ENCODE measurements at places on chromosomes 1 and 21.

GRCh38 chr21:33449616-33450015, 30.2 kb downstream of the TMEM50B start:
- DNase-seq: no peak

GRCh38 chr1:1304331-1305299, 3.1 kb downstream of the ACAP3 start:
- DNase-seq: peak; percentile 82

GRCh38 chr21:45029298-45029947, 45.0 kb upstream of the ADARB1 start:
- DNase-seq: peak; percentile 36

GRCh38 chr1:153774780-153775457, at the start of gene SLC27A3:
SLC27A3 (plus strand) TSS chr1:153775407; CDS start chr1:153775498, 91 bp downstream.
- DNase-seq: peak; percentile 53

DNA sequence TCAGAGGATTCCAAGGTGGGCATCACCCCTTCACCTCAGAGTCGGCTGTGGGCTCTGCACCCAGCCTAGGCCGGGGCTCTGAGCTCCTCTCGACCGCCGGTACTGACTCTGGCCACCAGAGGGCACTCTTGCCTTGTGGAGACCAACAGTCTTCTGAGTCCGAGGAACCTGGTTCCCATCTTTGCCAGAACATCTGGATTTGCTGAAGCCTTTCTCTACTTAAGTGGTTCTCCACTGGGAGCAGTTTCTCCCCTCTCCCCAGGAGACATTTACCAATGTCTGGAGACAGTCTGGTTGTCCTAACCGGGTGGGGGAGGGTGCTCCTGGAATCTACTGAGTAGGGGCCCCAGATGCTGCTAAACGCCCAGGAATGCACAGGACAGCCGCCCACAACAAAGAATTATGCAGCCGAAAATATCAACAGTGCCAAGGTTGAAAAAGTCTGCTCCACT, 9.4 kb downstream of the ETV3L start:
- DNase-seq: peak; percentile 90

DNA sequence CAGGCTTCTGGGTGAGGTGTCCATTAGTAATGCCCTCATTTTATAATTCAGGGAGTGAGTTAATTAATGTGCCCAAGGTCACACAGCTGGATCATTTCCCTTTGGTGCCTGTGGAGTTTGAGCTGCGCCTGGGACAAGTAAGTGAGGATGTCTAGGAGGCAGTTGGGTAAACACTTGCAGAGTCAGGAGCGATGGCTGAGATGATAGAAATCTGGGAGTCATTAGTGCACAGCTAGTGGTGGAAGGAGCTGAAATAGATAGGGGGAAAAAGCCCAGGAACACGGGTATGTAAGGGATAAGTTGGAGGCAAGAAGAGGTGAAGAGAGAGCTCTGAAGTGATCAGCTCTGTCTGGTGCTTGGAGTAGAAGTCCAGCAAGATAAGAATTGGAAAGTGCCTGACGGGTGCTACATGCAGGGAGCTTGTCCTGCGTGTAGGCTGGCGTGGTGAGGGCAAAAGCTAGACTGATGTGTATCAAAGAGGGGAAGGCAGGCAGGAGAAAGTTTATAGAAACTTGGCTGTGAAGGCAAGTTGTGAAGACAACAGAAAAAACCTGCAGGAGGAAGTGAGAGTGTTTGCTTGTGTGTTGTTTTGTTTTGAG, 1.7 kb upstream of the SCAF4 start:
- DNase-seq: peak; percentile 51

- DNase-seq: no peak
These were observed 19.5 kb downstream of the FTCD start for GRCh38 chr21:46135782-46136395.

DNA sequence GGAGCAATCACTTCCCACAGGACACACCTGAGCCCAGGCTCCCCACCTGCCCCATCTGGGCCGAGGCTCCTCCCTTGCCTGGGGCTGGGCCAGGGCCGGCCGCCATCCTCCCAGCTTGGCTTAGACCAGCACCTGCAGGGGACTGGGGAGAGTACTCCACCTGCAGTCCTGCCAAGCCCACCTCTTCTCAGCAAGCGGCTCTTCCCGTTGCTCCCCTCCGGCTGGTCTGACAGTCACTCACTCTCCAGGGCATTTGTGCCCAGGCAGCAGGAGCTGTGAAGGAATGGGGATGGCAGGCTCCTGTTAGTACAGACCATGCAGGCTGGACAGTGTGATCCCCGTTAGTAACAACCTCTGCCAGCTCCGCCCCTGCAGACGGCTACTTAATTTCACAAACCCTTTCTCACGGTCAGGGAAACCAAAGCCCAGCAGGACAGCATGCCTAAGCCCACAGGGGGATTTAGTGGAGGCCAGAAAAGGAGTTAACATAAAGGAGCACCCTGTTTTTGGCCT, at the start of gene FYB2:
TSS of gene FYB2 (minus strand) at position 18 of the 513 bp plus-strand sequence. CDS start 114 bp downstream, outside the sequence.
- no peak for DNase-seq

DNA sequence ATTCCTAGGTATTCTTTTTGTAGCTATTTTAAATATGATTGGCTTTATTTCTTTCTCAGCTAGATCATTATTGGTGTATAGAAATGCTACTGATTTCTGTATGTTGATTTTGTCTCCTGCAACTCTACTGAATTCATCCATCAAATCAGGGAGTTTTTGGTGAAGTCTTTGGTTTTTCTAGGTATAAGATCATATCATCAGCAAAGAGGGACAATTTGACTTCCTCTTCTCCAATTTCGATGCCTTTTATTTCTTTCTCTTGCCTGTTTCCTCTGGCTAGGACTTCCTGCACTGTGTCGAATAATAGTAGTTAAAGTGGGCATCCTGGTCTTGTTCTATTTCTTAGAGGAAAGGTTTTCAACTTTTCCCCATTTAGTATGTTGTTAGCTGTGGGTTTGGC, 27.5 kb upstream of the PRKACB start:
- DNase-seq: no peak

Measured in fibroblast of skin of right quadriceps (primary cell).